ENCODE measurements at places on chromosomes 12 and 14.

- DNase-seq: no peak
These were observed 97.4 kb downstream of the C12orf75 start for GRCh38 chr12:105427883-105428282.

GRCh38 chr14:87497301-87497700, 495.7 kb downstream of the GALC start:
- DNase-seq: no peak

DNA sequence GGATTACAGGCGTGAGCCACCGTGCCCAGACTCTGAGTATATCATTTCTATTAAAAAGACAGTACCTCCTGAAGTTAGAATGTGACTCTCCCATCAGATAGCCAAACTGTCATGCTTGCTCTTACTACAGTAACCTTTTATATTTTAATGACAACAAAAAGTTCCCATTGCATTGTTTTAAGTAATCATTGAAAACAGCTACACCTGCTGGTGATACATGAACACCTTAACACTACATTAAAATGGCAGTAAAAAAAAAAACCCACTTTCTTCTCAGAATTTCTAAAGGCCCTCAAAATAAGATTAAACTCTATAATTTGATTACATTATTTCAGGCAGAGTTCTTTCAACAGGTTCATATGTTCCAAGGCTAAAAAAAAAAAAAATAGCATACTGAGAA, 76.7 kb downstream of the SH2B3 start:
- DNase-seq: no peak

- DNase-seq: peak; percentile 66
These were observed 583.4 kb downstream of the VRK1 start for GRCh38 chr14:97380539-97380941.

DNA sequence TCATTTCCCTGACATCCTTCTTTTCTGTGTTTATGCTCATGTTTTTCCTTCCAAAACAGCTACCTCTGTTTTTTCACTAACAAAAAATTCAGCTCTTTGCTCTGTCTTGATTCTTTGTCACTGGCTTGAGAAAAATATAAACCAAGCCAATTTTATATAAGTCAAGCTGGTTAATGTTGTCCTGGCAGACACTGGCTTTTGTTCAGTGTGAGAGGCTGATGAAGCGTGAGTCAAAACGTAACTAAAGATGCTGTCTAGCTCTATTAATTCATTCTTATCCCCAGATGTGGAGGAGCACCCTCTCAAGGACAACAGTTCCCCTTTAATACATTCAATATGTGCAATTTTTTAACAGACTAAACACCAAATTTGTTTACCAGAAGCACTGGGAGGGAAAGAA, 15.8 kb downstream of the TSPAN8 start:
- DNase-seq: no peak

DNA sequence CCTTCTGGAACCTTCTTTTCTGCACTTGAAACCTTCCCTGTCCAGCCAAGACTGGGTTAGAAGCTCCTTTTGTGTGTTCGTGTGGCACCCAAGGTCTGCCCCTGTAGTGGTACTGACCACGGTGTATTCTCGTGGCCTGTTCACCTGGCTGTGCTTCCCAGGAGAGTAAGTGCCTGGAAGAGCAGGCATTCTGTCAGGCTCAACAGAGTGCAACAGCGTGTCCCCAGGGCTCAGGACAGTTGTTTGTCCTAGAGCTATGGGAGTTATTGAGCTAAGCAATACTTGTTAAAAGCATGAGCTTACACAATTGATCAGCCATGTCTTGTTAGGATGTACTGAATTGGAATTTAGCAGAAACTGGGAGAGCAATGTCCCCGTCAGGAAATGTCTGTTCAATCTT, 12.9 kb upstream of the SLC38A2 start:
- no peak for DNase-seq

GRCh38 chr14:63598807-63599206, 42.9 kb downstream of the WDR89 start:
- no peak for DNase-seq

All from CD4-positive, alpha-beta T cell treated with Interleukin-17A for 4 hours (primary cell).